Activated naive CD8-positive, alpha-beta T cell treated with anti-CD3 and anti-CD28 coated beads for 36 hours (primary cell): ENCODE measurements at places on chromosomes 1 and 21. TPM values are rescaled to one million over a fixed set of nuclear protein-coding genes. Genes with fewer than 3 reads are reported as not detected.

The ARMH1 gene
- 144 TPM for total RNA-seq

The HRNR gene
- total RNA-seq, result not detected

The SELL gene
- total RNA-seq, result 110 TPM

The MAP7D1 gene
- total RNA-seq, result 168 TPM

The IGSF5 gene
- not detected for total RNA-seq

The RPL11 gene
- 1,518 TPM for total RNA-seq

The NMNAT2 gene
- total RNA-seq, result not detected

The TAGLN2 gene
- 463 TPM for total RNA-seq

The TNFAIP8L2 gene
- 22.2 TPM for total RNA-seq

The ZBTB21 gene
- 29.7 TPM for total RNA-seq

The TRIM67 gene
- total RNA-seq, result not detected

The TINAGL1 gene
- total RNA-seq, result not detected

The DCDC2B gene
- total RNA-seq, result not detected

The OR2L8 gene
- not detected for total RNA-seq

The DDR2 gene
- 0.19 TPM for total RNA-seq

The UHMK1 gene
- total RNA-seq, result 58.9 TPM

The CYYR1 gene
- total RNA-seq, result not detected

The BRINP2 gene
- not detected for total RNA-seq

The HES3 gene
- total RNA-seq, result not detected

The SAMD11 gene
- not detected for total RNA-seq

The USP48 gene
- 50.5 TPM for total RNA-seq

The EPHA10 gene
- total RNA-seq, result not detected

The MYOG gene
- total RNA-seq, result not detected

The KIF14 gene
- 17.4 TPM for total RNA-seq

The CAMSAP2 gene
- 2.0 TPM for total RNA-seq

The AQP10 gene
- total RNA-seq, result not detected

The FABP3 gene
- not detected for total RNA-seq

The F5 gene
- 40.1 TPM for total RNA-seq

The CLDN17 gene
- total RNA-seq, result not detected

The CD247 gene
- 166 TPM for total RNA-seq

The C1orf159 gene
- 19.0 TPM for total RNA-seq

The GREM2 gene
- total RNA-seq, result not detected

The SLC30A10 gene
- not detected for total RNA-seq

The ATF6 gene
- 20.2 TPM for total RNA-seq

The DIRAS3 gene
- 0.52 TPM for total RNA-seq

The KIRREL1 gene
- total RNA-seq, result 0.16 TPM

The TMEM63A gene
- total RNA-seq, result 33.0 TPM

The KIF2C gene
- total RNA-seq, result 71.0 TPM

The STIL gene
- total RNA-seq, result 28.0 TPM

The UTS2 gene
- total RNA-seq, result 0.74 TPM

The UBXN10 gene
- total RNA-seq, result 1.1 TPM

The LPAR3 gene
- total RNA-seq, result 1.4 TPM

The RGS8 gene
- not detected for total RNA-seq

The RGL1 gene
- 1.6 TPM for total RNA-seq

The MXRA8 gene
- total RNA-seq, result 0.50 TPM

The HSD3B1 gene
- total RNA-seq, result not detected

The CAPN8 gene
- not detected for total RNA-seq

The TTC24 gene
- 18.7 TPM for total RNA-seq

The OR6K3 gene
- total RNA-seq, result not detected

The S100A7A gene
- total RNA-seq, result not detected

The MANEAL gene
- 1.5 TPM for total RNA-seq

The COL9A2 gene
- total RNA-seq, result 3.0 TPM

The PCSK9 gene
- not detected for total RNA-seq

The ZMYM4 gene
- total RNA-seq, result 32.7 TPM

The IGSF21 gene
- total RNA-seq, result not detected

The TAS1R1 gene
- not detected for total RNA-seq

The LCE1D gene
- total RNA-seq, result not detected

The KLHDC7A gene
- not detected for total RNA-seq
